ENCODE measurements at places on chromosomes 5 and 9.

DNA sequence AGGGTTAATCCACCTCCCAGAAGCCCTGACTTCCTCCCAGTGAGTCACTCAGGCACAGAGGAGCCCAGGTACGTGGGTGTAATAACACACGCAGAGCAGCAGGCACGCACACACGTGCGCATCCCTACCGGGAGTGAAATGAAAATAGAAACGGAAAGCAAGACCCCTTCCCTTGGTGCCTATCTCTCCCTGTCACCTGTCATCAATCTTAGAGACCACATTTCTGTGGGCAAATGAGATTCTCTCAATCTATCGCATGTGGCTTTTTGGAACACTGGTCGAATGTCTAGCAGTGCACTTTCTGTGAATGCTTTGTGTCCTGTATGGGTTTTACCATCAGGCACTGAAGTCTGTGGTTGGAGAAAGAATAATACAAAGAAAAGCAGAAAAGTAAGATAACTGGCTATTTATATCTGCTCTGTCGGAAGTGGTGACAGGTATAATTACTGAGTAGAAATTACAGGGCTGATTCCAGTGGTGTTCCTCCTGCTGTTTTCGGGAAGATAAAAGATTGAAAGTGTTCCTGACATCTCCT, 137.7 kb upstream of the GRIA1 start:
- DNase-seq = no peak

DNA sequence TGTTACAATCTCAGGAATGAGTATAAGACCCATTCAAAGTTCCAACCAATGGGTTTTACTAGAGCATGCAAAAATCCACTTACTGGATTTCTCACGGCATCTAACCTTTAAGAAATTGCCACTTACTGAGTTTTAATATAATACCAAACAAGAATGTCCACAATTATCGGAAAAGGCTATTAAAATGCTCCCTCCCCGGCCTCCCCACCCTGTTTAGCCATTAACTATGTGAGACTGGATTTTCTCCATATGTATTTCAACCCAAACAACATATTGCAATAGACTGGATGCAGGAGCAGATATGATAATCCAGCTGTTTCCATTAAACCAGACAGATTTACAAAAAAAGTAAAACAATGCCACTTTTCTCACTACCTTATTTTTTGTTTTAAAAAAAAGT, 4.1 kb downstream of the AGTPBP1 start:
- DNase-seq = no peak

- DNase-seq = no peak
Measured at GRCh38 chr5:141615991-141616720, 2.6 kb downstream of the DIAPH1 start.

GRCh38 chr9:98158071-98158831, 34.2 kb downstream of the CORO2A start:
- no peak for DNase-seq

DNA sequence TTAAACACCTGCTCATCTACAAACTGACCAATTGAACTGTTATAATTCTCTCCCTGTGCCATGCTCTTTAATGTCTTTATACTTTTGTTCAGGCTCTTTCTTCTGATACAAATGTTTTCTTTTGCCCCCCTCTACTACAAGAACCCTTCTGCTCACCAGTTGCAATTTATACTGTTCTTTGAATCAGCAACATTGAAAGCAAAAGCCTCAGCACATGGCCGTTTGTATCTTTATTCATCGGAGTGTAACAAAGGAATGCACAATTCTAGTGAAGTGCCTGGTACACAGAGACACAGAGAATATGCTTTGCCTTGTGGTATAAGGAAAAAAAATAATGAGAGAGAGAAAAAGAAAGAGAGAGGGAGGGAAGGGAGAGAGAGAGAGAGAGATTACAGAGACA, 547.1 kb downstream of the CDH12 start:
- DNase-seq = no peak

- DNase-seq = no peak
Measured at GRCh38 chr5:61496860-61497259, 164.8 kb downstream of the ZSWIM6 start.

DNA sequence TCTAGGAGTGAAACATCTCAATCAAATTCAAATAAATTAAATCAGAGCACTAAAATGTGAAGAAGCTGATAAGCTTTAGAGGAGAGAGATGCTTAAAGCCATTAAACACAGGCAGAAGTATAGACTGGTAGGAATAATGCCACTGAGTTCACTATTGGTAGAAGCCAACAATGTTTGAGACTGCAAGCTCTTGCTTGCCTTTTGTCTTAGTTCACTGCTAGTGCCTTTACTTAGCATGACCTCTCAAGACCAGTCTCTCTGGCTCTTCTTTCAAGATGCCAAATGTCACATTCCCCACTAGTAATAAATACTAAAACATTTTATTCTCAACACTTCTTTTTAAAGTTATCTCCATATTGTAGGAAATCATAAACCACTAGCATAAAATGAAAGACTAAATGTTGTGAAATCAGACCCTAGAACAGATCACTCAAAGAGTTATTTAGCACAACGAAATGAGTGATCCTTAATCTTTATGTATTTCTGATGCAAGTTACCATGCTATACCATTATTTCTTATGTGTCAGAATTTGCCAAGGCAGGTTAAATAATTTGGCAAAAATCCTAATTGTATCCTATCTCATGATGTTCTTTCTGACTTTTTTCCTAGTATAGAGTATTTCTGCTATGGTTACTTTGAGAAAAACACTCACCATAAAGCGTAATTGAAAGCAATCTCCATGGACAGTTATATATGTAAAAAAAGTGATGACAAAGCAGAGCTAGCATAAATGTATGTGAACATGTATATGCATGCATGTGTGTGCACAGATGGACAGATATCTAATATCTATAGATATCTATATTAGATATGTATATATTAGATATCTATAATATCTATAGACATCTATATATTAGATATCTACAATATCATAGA, 57.5 kb downstream of the PJA2 start:
- DNase-seq = no peak

GRCh38 chr5:115284021-115284420, 12.4 kb downstream of the CCDC112 start:
- no peak for DNase-seq

- no peak for DNase-seq
Measured at GRCh38 chr5:61942462-61943049, 363.4 kb upstream of the KIF2A start.

DNA sequence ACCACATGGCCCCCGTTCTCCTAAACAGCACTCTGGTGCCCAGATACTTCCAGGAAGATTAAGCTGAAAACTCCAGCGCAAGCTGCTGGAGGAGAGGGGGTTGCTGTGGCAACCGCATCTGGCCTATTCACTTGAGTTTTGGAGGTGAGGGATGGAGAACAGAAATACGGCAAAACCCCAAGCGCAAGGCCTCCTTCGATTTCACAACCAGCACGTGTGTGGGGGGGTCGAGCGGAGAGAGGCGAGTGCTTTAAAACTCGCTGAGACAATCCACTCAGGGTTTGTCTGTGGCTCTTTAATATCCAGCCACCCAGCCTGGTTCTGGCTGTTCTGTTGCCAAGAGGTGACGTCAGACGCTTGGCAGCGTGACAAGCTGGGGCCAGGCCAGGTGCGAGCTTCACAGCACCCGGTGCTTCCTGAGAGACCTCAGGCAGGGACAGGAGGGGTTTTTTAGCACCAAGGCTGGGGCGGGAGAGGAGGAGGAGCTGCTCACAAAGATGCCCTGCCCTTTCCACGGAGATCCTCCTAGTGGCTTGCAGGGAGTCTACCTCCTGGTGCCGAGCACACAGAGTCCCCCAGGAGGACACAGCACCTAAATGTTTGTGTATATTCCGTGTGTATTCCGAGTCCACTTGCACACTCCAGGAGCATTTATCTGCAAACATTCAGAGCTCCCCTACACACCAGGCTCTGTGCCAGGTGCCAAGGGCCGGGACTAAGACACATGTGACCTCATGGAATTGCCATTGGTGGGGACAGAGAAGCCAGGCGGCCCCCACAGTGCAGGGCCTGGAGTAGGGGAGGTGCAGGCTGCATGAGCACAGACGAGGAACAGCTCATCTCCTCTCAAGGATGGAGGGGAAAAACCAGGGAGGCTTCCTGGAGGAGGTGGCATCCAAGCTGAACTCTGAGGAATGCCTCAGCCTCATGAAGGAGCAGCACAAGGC, 194.6 kb downstream of the OLFM1 start:
- no peak for DNase-seq

GRCh38 chr9:122158202-122158601, 1.4 kb downstream of the NDUFA8 start:
- peak; percentile 47 for DNase-seq

DNA sequence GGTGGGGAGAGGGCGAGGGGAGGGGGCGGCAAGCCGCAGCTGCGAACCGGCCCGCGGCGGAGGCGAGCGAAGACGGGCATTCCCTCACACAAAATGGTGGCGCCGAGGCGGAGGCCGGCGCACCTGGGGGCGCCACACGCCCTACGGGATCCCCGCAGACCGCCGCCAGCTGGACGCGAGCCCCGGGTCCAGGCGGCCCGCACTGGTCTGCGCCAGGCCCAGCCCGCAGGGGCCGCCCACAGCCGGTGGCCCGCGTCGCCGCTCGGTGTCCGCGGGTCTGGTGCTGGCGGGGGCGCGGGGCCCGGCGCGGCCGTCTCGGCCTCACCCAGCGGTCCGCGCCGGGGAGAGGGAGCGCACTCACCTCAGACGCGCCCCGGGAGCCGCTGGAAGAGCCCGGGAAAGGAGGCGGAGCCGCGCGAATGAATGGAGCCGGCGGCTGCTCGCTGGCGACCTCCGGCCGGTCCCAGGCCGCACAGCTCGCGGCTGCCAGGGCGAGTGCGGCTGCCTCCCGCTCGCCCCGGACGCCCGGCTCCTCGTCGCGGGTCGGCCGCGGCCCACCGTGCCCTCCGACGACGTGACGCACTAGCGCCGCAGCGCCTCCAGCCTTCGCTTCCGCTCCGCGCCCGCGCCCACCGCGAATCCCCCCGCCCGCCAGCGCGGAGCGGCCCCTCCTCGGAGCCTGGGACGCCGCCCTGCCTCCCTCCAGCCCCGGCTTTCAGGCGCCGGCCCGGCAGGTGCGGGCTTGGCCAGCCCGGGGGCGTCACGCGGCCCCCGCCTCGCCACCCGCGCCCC, at the start of gene FAM169A:
Gene FAM169A, minus strand, starts transcription at position 584 of the 792 bp plus-strand sequence. CDS start 24,711 bp downstream, outside the sequence.
- peak; percentile 69 for DNase-seq

DNA sequence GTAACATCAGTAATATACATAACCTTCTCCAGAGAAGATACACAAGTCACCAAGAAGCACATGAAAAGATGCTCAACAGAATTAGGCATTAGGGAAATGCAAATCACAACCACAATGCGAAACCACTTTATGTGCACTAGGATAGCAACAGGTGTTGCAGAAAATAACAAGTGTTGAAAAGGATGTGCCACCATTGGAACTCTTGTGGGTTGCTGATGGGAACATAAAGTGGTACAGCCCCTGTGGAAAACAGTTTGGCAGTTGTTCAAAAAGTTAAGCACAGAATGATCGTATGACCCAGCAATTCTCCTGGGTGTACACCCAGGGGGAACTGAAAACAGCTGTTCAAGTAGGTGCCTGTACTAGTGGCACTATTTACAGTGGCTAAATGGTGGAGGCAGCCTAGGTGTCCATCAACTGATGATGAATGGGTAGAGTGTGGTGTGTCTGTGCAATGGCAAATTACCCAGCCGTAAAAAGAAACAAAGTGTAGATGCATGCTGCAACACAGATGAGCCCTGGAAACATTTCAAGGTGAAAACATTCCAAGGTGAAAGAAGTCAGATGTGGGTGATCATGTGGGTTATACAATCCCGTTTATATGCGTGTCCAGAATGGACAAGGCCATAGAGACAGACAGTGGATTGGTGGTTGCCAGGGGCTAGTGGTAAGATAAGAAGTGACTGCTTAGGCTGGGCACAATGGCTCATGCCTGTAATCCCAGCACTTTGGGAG, 27.2 kb downstream of the CCDC69 start:
- DNase-seq = peak; percentile 36

GRCh38 chr5:80961376-80962281, 1.5 kb downstream of the RASGRF2 start:
- no peak for DNase-seq

GRCh38 chr5:97000391-97000790, 64.5 kb downstream of the LNPEP start:
- no peak for DNase-seq

DNA sequence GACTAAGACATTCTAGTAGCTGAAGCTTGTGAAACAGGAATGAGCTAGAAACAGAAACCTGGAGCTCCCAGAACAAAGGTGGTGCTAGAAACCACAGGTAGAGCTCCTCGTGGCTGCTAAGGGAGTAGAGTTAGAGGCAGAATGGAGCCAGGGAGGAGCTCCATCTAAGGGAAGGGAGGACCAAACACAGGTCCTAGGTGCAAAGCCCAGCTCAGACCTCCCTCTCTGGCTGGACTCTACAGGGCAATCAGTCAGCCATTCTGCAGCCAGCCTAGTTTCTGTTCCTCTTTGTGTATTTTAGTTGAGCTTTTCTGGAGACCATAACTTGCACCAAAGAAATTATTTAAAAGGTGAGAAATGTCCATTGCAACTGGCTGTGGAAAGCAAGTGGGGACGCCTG, 70.4 kb downstream of the CRB2 start:
- peak; percentile 52 for DNase-seq

DNA sequence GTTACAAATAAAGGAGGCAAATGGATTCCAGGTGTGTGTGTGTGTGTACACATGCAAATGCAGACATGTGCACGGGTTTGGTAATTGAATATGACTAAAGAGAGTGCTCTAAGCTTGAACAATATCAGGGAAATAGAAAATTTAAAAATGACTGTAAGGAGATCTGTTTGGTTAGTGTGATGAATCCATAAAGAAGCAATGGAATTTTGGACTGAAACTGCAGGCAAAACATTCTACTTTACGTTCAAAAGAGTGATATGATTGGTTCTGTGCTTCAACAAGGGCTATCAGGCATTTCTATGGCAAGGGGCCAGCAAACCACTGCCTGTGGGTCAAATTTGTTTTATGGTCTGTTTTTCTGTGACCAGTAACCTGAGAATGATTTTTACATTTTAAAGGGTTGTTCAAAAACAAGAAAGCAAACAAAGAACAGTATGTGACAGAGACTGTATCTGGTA, 332.8 kb upstream of the KLF9 start:
- no peak for DNase-seq

DNA sequence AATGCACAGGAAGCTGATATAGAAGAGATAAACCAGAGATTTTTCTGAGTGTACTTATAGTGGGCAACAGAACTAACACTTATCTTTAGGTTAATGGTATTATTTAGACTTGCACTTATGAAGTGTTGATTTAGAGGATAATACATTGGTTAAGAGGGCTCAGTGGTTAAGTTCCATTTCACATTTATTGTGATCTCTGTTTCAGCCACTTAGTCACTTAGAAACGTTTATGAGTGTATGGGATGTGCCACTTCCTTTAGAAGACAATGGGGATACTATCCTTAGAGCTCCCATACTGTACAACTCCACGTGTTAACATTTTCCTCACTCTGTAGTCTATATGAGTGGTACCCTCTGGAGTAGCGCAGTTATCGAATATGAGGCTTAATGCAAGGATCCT, 57.5 kb downstream of the PIP5K1B start:
- no peak for DNase-seq

- no peak for DNase-seq
Measured at GRCh38 chr5:68757006-68757405, 336.8 kb upstream of the SLC30A5 start.

DNA sequence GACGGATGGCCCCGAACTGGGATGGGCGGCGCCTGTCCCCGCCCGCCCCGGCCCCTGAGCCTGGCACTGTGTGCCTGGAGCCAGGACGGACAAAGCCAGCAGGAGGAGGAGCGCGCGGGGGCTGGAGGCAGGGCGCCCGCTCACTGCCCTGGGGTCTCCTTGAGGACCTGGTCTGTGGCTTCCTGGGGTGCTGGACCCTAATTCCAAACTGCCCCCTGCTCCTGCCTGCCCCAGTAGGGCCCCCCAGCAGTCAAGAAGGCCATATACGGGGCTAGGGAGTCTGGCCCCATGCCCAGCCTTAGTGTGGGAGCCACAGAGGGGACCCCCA, 29.2 kb upstream of the RXRA start:
- no peak for DNase-seq
